ENCODE measurements at places on chromosomes 6 and 20.

DNA sequence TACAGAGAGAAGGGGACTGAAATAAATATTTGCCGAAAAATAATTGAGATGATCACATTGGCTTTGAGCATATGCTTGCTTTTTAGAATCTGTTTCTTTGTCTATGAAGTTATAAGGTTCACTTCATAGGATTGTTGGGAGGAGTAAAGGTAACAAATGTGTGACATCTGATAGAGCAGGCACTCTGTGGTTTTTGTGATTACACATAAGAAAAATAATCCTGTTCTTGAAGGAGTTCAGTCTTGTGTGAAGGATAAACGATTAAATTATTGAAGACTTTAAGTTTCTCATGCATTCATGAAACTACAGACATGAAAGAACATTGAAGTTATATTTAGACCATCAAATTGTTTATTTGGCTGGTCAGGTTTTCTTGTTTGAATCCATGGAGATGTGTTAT lies 45.0 kb downstream of the QKI start:
- DNase-seq = no peak

DNA sequence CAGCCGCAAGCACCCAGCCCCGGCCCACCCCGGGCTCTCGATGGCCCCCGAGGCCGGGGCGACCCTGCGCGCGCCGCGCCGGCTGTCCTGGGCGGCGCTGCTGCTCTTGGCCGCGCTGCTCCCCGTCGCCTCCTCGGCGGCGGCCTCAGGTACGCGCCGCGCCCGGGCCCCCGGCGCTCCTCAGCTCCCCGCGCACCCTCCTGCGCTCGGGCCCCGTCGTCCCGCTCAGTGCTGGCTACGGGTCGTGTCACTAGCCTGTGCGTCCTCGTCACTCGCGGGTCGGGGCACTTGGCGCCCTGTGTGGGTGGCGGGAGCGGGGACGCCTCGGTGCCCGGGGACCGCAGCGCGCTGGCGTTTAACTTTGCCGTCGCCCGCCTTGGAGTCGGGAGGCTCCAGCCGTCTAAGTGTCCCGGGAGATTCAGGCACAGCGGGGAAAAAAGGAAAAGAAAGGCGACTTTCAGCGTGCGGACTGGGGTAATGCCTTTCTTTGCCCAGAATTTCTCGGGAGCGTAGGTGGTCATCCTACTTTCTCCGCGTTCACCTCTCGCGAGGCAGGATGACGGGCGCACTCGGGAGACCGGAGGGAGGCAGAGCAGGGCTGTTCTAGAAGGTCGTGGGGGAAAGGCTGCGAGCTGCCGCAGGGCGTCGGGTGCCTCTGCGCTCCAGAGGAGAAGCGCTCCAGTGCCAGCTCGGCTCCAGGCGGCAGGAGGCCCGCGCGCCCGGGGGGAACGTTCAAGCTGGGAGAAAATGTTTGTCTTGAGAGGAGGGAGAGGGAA lies 545 bp downstream of the FNDC1 start:
- peak; percentile 20 for DNase-seq

DNA sequence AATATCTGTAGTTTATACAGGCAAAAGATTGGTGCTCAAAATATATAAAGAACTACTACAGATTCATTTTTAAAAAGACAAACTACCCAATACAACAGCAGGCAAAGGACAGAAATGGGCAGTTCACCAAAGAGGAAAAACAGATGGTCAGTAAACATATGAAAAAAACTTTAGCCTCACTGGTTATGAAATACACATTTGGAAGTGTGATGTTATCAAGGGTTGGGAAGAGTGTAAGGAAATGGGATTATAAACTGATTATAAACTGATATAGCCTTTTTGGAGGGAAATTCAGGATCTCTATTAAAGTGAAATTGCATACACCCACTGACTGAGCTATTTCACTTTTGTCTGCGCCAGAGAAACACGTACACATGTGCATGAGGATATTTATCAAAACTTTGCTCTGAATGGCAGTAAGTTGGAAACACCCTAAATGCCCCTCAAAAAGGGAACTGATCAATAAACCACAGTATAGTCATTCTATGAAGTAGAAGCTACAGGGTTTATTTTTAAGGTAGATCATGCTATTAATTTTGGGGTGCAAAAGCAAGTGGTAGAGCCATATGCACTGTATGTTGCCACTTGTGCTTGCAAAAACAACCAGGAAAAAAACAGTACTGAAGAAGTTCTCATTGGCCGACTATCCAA lies 32.2 kb upstream of the ARFGEF2 start:
- DNase-seq = no peak

DNA sequence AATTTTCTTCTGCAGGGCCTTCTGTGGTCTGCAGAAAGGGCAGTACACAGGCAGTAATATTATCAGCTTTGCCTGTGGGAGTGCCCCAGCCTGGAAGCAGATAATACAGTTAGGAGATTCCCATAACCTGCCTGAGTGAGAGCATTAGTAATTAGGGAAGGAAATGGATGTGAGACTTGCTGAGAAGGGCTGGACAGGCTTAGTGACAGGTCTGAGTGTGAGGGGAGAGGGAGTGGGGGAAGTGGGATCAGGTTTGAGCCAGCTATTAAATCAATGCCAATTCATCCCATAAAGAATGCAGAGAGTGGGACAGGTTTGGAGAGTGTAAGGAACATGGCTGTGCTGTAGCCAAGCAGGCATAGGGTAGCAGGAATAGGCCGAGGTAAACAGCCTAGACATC lies 10.1 kb upstream of the CFAP206 start:
- no peak for DNase-seq

DNA sequence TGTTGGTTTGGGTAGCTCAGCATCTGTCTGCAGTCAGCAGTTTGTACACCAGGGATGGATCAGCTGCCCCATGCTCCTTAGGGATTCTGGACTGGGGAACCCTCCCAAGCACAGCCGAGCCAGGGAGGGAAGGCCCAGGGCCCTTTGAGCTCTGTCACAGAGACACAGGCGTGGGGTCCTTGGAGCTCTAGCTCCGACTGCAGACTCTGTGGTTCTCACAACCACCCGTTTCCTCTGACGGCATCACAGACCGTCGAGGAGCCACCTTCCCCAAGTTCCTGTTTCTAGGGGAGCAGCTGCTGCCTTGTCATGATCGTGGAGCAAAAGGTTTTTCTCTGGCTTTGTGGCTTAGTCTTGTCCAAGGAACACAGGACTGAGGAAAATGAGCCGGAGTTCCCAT lies at the start of gene SLA2:
Gene SLA2, minus strand, starts transcription at position 199 of the 400 bp plus-strand sequence. CDS start 4,861 bp downstream, outside the sequence.
- DNase-seq = peak; percentile 69

DNA sequence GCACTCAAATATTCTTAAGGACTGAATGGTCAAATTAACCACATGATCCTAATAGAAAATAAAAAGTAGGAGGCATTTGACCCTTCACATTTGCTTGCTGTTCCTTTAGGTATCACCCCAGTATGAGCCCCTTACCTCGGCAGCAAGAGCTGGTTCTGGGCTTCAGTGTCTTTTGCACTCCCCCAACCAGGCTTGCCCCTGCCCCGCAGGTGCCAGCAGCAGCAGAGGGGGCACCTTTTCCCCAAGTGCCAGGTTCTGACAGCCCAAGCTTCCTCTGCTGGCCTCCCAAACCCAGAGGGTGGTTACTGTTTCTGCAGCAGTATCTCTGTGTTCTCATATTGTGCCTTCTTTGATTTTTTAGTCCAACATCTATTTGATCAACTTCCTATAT lies 23.2 kb downstream of the UBE2V1 start:
- no peak for DNase-seq

DNA sequence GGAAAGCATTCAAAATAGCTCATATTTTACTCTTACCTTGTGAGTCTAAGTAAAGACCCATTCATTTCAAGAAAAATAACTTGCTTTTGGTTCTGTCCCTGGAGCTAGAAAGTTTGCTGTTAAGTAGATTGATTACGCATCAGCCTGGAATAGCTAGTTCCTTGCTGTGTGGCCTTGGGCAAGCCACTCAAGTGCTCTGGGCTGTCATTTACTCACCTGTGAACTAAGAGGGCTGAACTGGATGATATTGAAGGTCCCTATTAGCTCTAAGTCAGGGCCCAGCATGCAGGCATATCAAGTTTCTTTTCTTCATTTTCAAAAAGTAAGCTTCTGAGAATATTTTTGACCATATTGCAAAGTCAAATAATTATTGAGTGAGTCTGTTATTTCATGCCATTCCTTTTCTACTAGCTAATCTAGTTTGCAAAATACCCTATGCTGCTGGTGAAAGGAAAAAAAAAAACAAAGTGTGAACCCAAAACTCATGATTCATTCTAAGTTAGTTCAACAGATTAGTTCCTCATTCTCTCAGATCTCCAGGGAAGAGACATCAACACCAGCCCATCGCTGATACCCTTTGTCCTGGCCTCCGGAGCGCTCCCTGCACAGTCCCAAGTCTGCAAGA lies 106.5 kb upstream of the GMDS start:
- no peak for DNase-seq

Data from activated naive CD4-positive, alpha-beta T cell treated with Interleukin-2 at 50 U/mL for 16 hours (primary cell).